ENCODE measurements at places on chromosomes 7 and 10.

DNA sequence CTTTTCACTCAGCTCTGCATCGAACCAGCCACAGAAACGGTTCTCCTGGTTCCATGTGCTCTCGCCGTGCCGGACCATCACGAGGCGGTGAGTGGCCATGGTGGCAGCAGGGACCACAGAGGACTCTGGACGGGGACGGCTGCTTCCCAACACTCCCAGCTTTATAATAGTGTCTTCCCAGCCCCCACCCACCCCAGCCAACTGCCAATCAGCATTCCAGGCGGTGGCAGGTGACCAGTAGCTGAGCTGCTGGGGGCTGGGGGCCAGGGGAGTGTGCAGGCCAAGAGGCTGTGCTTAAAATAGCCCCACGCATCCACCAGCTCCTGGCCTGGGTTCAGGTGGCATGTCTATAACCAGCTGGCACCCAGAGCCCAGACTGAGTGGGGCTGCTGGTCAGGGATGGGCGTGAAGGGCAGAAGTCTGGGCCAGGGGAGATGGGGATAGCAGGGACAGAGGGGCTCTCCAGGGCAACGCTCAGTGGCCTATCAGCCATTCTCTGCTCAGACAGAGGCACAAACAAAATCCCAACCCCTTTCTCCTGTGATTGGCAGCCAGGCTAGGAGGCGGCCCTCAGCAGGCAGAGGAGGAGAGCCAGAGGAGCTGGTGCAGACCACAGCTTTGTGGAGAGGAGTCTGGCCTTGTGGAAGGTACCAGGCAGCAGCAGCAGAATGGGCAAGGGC lies at the start of gene PGAM2:
Gene PGAM2, minus strand, starts transcription at position 137 of the 680 bp plus-strand sequence. Its CDS starts 38 bp downstream, at position 99.
- DNase-seq, result no peak

GRCh38 chr10:20489961-20490360 lies 407.1 kb downstream of the NEBL start:
- no peak for DNase-seq

GRCh38 chr7:155665957-155666287 lies 21.5 kb downstream of the RBM33 start:
- no peak for DNase-seq

- DNase-seq, result no peak
Observed at GRCh38 chr7:155477476-155477875, 19.5 kb downstream of the EN2 start.

DNA sequence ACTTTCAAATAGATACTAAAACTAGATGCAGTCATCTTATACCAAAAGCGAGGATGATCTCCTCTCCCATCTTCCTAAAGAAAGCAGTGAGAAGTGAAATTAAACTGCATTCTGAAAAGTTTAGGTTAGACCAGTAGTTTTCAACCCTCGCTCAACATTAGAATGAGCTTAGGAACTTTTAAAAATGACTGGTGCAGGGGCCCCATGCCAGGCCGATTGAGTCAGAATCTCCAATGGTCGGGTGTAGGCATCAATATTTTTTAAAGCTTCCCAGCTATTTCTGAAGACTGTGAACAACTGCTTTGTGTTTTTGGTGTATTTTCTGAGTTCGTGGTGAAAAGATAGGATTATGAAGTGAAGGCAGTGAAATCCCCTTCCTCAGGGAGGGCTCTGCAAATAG lies 146.0 kb downstream of the VTI1A start:
- no peak for DNase-seq

GRCh38 chr10:121865554-121865953 lies 62.3 kb downstream of the ATE1 start:
- no peak for DNase-seq

GRCh38 chr10:77471069-77471536 lies 166.5 kb downstream of the KCNMA1 start:
- DNase-seq, result no peak

DNA sequence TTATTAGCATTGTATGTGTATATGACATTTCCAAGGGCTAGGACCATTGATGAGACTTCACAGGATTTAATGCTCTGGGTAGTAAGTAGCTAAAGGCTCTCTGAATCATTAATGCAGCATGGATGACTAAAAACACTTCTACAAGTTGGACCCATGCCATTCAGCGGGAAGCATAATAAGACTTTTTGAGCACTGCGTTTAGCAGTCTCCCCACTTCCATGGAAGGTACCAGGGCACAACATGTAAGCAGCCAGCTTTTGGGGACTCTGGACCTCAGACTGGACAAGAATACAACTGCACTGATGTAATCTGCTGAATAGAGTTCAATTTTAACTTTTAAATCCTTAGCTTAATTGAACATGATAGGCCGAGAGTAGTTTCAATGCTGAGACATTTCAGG lies 191.7 kb upstream of the IMMP2L start:
- no peak for DNase-seq

GRCh38 chr7:107319724-107320228 lies 150.1 kb upstream of the GPR22 start:
- DNase-seq, result no peak

DNA sequence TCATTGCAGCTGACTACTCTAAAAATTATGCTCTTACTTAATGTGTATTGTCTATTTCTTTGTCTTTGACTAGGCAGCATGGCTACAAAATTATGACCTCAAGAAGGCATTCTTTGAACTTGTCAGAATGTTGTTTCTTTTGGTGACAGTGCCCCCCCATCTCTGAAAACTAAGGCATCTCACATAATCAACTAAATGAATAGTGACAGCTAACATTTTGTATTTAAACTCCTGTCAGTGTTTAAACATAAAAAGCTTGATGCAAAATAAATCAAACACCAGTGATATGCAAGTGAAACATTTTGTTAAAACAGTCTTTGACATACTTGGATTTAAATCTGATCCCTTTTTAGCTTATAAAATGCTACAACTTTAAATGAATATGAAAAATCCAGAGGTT lies 233.5 kb downstream of the FOXP2 start:
- DNase-seq, result no peak

GRCh38 chr10:90432866-90433265 lies 425.0 kb downstream of the HTR7 start:
- no peak for DNase-seq

Data from stimulated activated CD8-positive, alpha-beta memory T cell treated with anti-CD3 and anti-CD28 coated beads, Interleukin-7, amount 100 ng/mL, for 24 hours (primary cell).